Omental fat pad (tissue), 4 donors: ENCODE measurements at places on chromosomes 12 and 14. TPM values are rescaled to one million over a fixed set of nuclear protein-coding genes. Genes with fewer than 3 reads are reported as not detected.
A peak's percentile ranks its signal among the peaks of the same experiment; 100 is the strongest.

- no peak for DNase-seq
Measured at GRCh38 chr14:87863047-87863446, 129.9 kb downstream of the GALC start.

DNA sequence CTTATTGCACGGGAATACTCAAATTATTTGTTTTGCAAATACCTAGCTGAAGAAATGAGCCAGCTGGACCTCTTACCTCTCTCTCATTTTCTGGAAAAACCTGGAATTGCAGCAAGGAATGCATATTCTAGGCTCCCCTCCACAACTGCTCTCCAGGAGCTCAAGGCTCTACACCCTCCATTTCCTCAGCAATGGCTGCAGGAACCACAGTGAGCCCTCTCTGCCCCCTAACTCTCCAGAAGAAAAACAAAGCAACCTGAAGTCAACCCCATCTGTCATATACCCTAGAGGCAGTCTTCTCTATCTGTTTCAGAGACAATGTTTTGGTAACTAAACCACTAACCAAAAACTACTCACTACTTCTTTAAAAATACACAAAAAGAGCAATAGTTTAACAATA is 221.6 kb downstream of the SLC25A21 start:
- DNase-seq: no peak

DNA sequence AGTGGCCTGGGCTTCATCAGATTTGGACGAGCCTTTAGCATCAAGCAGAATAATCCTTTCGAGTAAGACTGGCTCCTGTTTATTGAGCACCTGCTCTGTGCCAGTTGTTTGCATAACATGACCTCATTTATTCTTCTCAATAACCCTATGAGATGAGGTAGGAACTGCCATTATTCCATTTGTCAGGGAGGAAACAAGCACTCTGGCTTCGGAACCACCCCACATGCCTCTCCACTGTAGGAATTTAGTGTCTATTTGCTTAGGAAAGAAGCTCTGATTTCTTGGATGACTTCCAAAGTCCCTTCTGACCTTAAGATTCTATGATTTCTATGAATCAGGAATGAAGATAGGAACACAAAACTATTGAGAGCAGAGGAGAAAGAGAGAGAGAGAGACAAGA is 11.0 kb downstream of the SAMD4A start:
- no peak for DNase-seq

The AMDHD1 gene
- 1.1 TPM for total RNA-seq

DNA sequence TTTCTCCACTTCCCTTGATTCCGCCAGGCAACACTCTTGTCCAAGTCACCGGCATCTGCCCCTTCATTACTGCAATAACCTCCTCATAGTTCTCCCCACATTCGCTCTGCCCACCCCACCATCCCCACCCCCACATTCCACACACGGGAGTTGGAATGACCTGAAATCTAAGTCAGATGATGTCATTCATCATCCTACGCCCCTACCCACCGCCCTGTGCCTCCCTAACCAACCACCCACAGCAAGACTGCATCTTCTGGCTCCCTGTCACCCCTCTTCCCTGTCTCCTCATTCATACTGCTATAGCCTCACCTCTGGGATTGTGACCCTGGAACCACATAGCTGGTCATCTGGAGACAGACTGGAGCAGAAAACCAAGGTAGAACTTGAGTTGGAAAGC is 7.9 kb upstream of the PWP1 start:
- DNase-seq: no peak

GRCh38 chr12:46065412-46066166 is 75.2 kb upstream of the SCAF11 start:
- DNase-seq: no peak

- no peak for DNase-seq
Measured at GRCh38 chr12:75011120-75011519, 198.5 kb downstream of the KCNC2 start.

DNA sequence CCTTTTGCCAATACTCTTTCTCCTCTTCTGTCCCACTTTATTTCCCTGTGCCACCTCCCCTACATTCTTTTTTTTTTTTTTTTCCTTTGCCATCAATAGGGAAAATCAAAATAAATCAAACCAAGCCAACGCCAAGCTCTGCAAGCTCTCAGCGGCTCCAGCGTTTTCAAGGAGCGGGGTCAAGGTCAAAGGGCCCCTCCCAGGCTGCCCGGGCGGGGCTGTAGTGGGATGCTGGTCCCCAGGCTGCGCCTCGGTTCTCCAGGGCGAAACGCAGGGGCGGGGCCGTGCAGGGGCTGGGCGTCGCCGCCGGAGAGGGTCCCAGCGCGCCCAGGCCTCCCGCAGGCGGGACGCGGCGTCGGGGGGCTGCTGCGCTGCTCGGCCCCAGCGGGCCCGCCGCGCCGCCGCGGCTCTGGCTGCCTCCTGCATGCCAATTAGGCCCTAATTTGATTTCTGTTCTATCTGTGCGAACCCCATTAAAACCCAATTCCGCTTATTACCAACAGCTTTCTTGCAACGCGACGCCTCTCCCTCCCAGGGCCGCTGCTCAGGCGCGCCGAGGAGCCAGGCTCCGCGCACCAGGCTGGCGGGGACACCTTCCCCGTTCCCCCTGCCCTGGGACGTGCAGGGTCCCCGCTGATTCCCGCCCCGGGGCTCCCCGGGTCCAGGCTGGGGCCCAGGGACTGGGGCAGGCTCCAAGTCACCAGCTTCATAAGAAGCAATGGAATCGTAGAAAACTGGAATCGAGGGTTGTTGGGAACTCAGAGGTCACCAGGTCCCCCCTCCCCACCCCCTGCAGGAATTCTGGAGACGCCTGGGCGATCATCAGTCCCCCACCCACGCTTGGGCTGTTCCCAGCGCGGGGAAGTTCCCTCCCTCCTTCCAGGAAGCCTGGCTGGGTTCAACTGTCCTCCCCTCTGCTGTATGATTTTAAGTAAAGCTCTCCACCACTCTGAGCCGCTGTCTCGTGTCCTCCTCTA is 50.7 kb upstream of the MAP1LC3B2 start:
- no peak for DNase-seq

GRCh38 chr12:13376610-13377373 is 180.3 kb downstream of the EMP1 start:
- no peak for DNase-seq

DNA sequence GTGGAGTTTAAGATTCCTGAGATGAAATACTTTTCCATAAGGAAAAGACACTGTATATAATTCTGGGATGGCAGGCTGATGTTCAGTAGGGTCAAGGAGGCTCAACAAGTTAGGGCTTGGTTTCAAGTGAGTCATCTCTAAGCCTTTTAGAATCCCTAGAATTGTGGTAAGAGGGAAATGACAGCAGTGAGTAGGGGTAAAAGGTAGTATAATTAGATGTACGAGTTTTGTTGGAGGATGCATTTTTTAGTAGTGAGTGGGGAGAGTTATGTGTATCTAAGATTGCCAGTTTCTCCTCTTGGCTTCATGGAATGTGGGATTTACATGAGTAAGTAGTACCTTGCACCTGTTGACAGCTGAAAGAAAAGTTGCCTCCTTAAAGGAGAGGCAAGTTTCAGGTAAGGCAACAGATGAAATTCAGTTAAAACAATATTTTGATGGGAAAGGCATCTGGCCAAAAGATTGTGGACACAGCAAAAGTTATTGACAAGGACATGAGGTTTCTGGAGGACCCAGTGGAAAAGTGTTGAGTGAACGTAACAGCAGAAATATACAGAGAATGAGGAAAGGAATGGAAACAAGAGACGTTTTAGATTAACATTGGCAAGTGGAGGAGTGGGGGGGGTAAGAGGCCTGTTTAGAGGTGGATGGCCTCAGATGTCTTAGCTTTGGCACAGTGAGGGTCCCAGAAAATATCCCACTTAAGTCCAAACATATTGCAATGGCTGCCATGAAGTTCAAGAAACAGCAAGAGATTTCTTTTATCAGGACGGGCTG is 21.8 kb downstream of the LMO3 start:
- DNase-seq: no peak

DNA sequence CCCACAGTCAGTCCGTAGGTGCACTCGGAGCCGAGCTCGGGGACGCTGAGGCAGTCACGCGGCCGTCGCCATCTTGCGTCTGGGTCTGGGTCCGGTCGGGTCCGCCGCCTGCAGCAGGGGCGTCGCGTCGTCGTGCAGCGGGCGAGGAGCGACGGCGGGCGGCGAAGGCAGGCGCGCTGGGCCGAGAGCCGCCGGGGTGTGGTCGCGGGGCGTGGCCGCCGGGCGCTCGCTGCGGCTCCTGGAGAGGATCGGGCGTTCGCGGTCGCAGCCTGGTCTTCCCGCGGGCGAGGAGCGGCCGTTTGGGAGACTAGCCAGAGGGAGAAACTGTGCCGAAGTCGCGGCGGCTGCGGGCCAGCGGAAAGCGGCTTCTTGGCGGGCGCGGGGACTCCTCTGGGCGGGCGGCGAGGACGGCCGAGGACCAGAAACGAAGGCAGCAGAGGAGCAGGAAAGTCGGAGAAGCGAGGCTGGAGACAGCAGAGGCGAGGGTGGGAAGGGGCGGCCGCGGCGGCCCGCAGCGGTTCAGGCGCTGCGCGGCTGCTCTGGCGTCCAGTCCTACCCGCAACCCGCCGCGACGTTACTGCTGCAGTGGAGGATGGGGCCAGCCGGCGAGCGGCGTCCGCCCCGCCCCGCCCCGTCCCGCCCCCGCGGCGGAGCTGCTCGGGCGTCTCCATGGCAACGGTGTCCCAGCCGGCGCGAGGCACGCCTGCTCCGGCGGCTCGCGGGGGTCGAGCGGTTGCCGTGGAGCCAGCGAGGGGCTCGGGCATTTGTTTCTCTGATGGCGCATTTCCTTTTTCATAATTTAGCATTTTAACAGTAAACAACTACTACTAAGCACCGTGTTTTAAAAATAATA is at the start of gene PNMA1:
Gene PNMA1, minus strand, starts transcription at position 582 of the 853 bp plus-strand sequence. CDS start 745 bp downstream, outside the sequence.
- DNase-seq: peak; percentile 71

DNA sequence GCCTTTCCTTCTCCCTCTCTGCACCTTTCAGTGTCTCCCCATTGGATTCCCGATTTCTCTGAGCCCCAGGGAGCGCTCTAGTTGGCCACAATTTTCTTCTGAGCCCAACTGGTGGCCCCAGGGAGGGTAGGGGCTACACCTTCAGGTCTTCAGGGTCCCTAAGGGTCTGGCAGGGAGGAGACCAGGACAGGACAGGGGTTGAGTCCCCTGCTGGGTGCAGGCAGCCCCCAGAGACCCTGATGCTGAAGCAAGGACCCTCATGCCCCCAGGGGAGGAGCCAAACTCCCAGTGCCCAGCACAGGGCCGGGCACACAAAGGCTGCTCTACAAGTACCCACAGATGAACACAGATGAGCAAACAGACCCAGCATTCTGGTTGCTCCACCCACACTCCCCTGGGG is 12.7 kb downstream of the FOXN4 start:
- no peak for DNase-seq

- DNase-seq: no peak
Measured at GRCh38 chr14:91371011-91371989, 46.3 kb downstream of the CCDC88C start.

DNA sequence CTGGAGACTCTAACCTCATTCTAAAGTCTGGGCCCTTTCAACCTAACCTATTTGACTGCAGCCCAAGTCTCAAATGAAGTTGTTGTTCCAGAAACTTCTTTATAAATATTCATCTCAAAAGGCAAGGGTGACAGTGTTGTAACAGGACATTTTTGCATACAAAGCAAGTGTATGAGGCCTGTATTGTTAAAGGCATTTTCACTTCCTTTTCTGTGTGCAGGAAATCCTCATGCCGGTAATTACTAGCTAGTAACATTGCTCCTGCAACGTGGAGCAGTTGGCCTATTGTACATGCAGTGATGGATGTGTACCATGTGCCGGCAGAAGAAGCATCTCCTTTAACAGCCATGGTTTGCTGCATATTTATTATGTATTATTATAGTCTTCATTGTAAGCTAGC is 156.5 kb upstream of the RMST start:
- DNase-seq: no peak

The SOAT2 gene
- total RNA-seq: not detected

The DPF3 gene
- total RNA-seq: 0.19 TPM
